ENCODE measurements at places on chromosomes 6 and 20. TPM values are rescaled to one million over a fixed set of nuclear protein-coding genes. Genes with fewer than 3 reads are reported as not detected.

TSPYL1 gene
- total RNA-seq: 61.9 TPM

CYP24A1 gene
- total RNA-seq: 3.4 TPM

LPA gene
- not detected for total RNA-seq

BFSP1 gene
- 1.9 TPM for total RNA-seq

DNA sequence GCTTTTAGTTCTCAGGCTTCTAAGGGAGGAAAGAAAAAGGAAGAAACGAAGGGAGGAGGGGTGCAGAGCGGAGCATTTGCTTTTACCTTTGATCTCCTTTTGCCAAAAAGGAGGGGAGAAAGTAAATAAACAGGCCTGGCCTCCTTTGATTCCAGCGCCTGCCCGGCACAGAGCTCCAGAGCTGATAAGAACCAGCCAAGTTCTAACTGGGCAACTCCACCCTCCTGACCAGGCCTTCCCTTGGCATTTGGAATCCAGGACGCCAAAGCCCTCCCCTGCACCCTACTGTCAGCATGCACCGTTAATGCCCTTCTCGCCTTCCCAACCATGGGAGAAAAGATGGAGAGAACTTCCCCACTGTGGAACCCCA lies 120.8 kb upstream of the PTPN1 start:
- H3K36me3 ChIP-seq: no peaks in the 10 kb centered on the region
- peaks cover 48% of the 10 kb centered on the region for H3K4me1 ChIP-seq
- no peak for DNase-seq
- no peak overlapping the region for H3K4me3 ChIP-seq

DNA sequence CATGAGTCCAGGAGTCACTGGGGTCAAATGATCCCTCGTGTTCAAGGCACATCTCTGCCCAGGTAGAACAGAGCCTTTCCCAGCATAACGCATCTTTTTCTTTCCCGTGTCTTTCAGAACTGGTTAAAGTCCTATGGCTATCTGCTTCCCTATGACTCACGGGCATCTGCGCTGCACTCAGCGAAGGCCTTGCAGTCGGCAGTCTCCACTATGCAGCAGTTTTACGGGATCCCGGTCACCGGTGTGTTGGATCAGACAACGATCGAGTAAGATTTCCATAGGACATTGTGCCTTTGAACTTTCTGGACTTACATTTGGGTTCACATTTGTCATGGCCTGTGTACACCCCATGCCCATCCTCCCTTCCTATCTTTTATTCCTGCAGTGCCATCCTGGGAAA lies 20.2 kb downstream of the MMP24 start:
- H3K27ac ChIP-seq: no peak overlapping the region
- H3K4me1 ChIP-seq: no peaks in the 10 kb centered on the region
- H3K4me3 ChIP-seq: no peak overlapping the region
- H3K36me3 ChIP-seq: no peaks in the 10 kb centered on the region
- H3K27me3 ChIP-seq: no peaks in the 10 kb centered on the region

DNA sequence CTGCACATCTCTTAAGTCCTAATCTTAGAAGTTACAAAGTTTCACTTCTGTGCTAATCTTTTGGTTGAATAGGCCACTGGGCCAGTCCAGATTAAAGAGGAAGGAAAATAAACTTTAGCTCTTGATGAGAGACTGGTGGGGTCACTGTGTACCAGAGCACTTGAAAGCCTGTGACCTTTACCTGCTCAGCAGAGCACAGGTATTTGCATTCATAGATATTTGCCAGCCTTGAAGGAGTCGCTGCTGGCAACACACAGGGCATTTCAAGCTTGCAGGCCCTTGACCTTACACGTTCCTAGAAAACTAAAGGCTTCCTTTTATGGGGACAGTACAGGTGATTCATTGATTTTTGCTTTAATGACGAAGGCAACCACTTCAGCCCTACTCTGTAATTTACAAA lies 108.4 kb upstream of the SLC22A23 start:
- H3K36me3 ChIP-seq: no peaks in the 10 kb centered on the region
- no peak for DNase-seq
- H3K27ac ChIP-seq: no peak overlapping the region
- H3K4me3 ChIP-seq: no peak overlapping the region
- H3K27me3 ChIP-seq: no peaks in the 10 kb centered on the region
- H3K4me1 ChIP-seq: no peaks in the 10 kb centered on the region

GRCh38 chr6:33630014-33630413 lies 8.9 kb downstream of the ITPR3 start:
- H3K4me3 ChIP-seq: no peak overlapping the region
- H3K4me1 ChIP-seq: peaks cover 19% of the 10 kb centered on the region
- no peaks in the 10 kb centered on the region for H3K27me3 ChIP-seq
- no peaks in the 10 kb centered on the region for H3K36me3 ChIP-seq

- no peaks in the 10 kb centered on the region for H3K36me3 ChIP-seq
- H3K4me1 ChIP-seq: no peaks in the 10 kb centered on the region
- no peaks in the 10 kb centered on the region for H3K27me3 ChIP-seq
- no peak overlapping the region for H3K4me3 ChIP-seq
These were observed 9.9 kb upstream of the HEBP2 start for GRCh38 chr6:138393871-138394783.

- no peaks in the 10 kb centered on the region for H3K36me3 ChIP-seq
- H3K4me1 ChIP-seq: peaks cover 7% of the 10 kb centered on the region
- H3K27me3 ChIP-seq: no peaks in the 10 kb centered on the region
- H3K4me3 ChIP-seq: no peak overlapping the region
- DNase-seq: no peak
These were observed 33.1 kb downstream of the CDS2 start for GRCh38 chr20:5159928-5160327.

DNA sequence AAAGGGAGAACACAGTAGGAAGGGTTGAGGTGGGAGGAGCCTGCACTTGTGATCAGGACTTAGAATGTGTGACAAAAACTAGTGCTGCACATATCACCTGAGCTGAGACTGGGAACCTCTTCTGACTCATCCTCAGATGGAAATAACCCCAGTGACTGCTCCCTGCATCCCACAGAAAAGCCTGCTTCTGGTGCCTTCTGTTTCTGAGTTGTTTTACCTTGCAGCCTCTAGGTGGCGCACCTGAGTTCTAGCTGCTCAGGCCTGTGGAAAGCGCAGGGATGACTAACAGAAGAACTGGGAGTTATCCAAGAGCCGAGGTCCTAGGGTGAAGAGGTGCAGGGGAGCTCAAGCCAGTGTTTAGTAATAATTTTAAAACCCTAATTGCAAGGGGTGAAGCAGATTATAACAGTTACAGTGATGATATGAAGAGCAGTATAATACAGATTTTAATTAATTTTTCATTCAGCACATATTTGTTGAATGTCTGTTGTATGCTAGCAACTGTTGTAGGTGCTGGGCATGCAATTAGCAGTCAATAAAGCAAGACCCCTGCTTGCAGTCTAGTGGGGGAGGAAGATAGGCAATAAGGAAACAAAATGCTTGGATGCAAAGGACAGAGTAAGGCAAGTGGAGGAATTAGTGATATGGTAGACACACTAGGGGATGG lies 302.5 kb downstream of the DHX35 start:
- no peaks in the 10 kb centered on the region for H3K4me1 ChIP-seq
- no peak overlapping the region for H3K4me3 ChIP-seq
- no peaks in the 10 kb centered on the region for H3K36me3 ChIP-seq
- H3K27ac ChIP-seq: no peak overlapping the region
- peak; percentile 39 for DNase-seq

Data from left lung (tissue), 14 donors.